Endodermal cell (in vitro differentiated cells): ENCODE measurements at places on chromosomes 5 and 9. TPM values are rescaled to one million over a fixed set of nuclear protein-coding genes. Genes with fewer than 3 reads are reported as not detected.

DNA sequence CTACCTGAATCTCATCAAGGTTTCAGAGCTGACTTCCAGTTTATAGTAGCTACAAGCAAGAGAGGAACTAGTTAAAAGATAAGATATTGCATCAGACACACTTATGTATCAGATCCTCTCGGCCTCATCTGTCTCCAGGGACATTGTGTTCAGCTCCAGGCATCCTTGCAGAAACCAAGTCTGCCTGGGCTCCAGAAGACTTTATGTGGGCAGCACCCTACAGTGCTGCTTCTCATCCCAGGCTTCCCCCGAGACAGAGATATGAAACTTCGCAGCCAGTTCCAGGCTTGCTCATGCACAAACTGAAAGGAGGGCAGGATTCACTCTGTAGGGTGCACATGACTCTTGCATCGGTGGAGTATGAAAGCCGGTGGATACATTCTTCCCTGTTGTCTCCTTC is 33.9 kb upstream of the FOXB2 start:
- no peaks in the 10 kb centered on the region for H3K4me1 ChIP-seq
- H3K36me3 ChIP-seq = no peaks in the 10 kb centered on the region
- no peak overlapping the region for H3K27ac ChIP-seq

DNA sequence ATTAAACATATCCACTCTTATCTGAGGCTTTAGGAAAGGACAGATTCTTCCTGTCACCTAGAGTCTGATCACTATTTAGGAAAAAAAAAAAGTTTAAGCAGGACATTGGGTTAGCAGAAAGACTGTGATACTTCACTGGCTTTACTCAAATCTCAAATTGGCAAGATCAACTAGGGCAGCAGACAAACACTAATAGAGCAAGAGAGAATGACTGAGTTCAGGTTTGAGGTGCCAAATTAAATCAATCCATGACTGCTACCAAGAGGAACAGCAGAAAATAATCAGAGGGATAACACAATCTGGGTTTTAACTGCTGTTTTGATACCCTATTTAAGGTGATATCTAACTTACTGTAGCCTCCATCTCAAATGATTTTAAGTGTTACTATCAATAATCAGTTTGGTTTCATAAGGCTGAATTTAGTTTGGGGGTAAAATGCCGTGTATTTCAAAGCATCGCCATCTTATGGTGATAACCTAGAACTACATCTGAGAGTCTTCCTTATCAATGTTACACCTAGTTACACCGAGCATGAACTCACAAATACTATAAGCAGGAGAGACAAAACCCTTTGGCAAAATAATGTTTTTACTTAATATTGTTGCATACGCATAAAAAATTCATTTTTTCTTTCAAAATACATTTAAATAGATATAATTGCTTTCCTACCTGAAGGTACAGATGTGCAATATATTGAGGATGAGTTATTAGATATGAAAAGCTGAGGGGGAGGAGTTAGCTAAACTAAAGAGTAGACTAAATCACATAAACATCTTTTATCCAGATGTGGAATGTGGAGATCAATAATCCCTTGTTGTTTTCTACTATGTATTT is 286.4 kb upstream of the CDH12 start:
- no peaks in the 10 kb centered on the region for H3K4me1 ChIP-seq
- DNase-seq = no peak
- H3K36me3 ChIP-seq = no peaks in the 10 kb centered on the region
- no peak overlapping the region for H3K4me3 ChIP-seq
- H3K27me3 ChIP-seq = no peaks in the 10 kb centered on the region
- no peak overlapping the region for H3K27ac ChIP-seq

DNA sequence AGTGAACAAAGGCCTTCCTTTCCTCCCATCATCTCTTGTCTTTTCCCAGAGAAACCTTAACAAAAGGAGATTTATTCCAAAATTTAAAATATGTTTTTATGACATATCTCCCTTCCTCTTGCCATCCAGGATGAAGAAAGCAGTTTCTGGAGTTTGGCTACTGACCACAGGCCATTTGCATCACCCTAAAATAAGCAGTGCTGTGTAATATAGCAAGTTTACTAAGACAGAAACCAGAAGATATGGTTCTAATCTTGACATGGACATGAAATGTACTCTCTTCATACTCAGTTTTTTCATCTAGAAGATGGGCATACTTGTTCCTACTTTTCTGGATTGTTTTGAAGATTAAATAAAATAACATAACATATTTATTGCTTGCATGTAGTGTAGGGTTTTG is 50.2 kb upstream of the ZFAND5 start:
- H3K27ac ChIP-seq = no peak overlapping the region
- H3K27me3 ChIP-seq = no peaks in the 10 kb centered on the region

The LHX2 gene
- total RNA-seq = 0.23 to 0.29 TPM (median 0.27 TPM) in 3 replicates

DNA sequence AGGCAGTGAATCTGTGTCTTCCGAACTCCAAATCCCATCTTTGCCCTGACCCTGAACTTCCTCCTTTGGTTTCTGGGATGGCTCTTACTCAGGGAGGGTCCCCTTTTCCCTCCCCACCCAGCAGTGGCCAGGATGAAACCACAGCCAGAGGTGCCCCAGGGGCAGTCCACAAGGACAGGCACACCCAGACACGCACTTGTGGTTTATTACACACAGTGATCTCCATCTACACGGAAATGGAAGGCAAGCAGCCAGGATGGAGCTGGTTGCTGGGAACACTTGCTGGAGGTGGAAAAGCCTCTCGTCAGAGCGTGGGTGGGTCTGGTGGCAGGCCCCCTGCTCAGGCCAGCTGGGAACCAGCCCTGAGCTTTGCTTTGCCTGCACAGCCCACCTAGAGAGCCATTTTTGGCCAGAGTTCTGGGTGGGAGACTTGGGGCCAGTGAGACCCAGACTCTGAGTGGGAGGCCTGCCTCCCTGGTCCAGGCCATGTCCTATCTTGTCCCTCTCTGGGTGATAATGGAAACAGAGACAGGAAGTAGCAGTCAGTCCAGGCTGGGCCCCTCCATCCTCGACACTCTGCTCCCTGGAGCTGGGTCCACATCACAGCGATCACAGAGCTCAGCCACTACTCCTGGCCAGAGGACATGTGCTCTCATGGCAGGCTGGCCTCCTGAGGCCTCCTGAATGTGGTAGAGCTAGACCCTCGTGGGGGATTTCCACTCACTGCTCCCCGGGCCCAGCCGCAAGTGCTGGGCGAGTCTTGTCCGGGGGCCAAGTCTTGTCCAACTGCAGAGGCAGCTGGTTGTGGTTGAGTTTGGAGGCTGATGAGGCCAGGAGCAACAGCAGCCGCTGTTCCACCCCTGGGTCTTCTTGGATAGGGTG is 5.1 kb upstream of the PHYKPL start:
- no peak overlapping the region for H3K4me3 ChIP-seq
- H3K27ac ChIP-seq = no peak overlapping the region
- no peaks in the 10 kb centered on the region for H3K36me3 ChIP-seq
- no peak for DNase-seq
- H3K27me3 ChIP-seq = no peaks in the 10 kb centered on the region
- H3K4me1 ChIP-seq = no peaks in the 10 kb centered on the region

- no peaks in the 10 kb centered on the region for H3K27me3 ChIP-seq
- H3K27ac ChIP-seq = no peak overlapping the region
- no peaks in the 10 kb centered on the region for H3K4me1 ChIP-seq
- H3K4me3 ChIP-seq = no peak overlapping the region
- DNase-seq = no peak
These were observed 140.2 kb downstream of the EMB start for GRCh38 chr5:50300878-50301277.

The PCDHGB2 gene
- 1.6 to 2.1 TPM (median 2.1 TPM) in 3 replicates for total RNA-seq
